Cortex of kidney (tissue), 1 donor: ENCODE measurements at places on chromosomes 16 and 17.

DNA sequence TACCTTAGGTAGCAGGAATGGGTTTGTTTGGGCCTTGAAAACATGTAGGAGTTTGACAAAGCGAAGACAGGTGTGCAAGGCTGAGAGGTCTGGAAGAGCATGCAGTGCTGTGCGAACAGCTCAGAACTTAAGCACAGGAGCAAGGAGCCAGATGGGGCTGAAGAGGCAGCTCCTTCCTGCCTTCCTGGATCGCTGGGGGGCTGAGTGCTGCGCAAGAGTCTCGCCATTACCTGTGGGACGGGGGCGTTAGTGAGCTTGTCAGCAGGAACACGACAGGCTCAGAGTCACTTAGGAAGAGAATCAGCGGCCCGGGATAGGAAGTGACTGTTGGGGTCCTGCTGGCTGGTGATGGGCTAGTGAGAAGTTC, 464 bp upstream of the MRM1 start:
- no peak for DNase-seq

- no peak for DNase-seq
These were observed 120.1 kb downstream of the ABCA8 start for GRCh38 chr17:68835071-68835470.

DNA sequence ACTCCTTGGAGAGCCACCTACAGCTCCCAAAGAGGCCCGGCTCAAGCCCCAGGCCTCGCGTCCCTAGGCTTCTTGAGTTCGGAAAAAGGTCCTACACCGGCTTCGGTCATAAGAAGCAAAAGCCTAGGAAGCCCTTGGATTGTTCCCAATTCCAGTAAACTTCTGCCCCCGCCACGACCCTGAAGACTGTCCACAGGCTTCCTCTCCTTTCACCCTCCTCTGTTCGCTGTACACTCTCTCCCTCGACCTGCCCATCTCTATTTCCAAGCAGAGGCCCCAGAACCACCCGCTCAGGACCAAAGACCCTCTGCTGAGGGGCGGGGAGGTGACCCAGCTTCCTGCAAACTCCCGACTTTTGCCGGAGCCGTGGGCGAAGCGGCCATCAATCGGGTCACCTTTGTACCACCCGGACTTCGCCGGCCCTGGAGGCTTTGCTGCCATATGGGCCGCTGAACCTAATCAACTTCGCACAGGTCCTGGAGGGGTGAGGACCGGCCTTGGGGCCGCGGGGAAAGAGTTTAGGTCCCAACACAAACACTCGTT, 2.7 kb downstream of the HOXB2 start:
- no peak for DNase-seq

GRCh38 chr16:57889960-57890751, 80.8 kb downstream of the CNGB1 start:
- no peak for DNase-seq

GRCh38 chr16:89920723-89921122, 2.1 kb downstream of the MC1R start:
- no peak for DNase-seq

- DNase-seq: no peak
These were observed 6.0 kb upstream of the GLIS2 start for GRCh38 chr16:4309833-4310266.

GRCh38 chr16:6335072-6335471, 997.6 kb upstream of the RBFOX1 start:
- no peak for DNase-seq

GRCh38 chr17:69760562-69760961, 314.5 kb upstream of the KCNJ16 start:
- DNase-seq: no peak

DNA sequence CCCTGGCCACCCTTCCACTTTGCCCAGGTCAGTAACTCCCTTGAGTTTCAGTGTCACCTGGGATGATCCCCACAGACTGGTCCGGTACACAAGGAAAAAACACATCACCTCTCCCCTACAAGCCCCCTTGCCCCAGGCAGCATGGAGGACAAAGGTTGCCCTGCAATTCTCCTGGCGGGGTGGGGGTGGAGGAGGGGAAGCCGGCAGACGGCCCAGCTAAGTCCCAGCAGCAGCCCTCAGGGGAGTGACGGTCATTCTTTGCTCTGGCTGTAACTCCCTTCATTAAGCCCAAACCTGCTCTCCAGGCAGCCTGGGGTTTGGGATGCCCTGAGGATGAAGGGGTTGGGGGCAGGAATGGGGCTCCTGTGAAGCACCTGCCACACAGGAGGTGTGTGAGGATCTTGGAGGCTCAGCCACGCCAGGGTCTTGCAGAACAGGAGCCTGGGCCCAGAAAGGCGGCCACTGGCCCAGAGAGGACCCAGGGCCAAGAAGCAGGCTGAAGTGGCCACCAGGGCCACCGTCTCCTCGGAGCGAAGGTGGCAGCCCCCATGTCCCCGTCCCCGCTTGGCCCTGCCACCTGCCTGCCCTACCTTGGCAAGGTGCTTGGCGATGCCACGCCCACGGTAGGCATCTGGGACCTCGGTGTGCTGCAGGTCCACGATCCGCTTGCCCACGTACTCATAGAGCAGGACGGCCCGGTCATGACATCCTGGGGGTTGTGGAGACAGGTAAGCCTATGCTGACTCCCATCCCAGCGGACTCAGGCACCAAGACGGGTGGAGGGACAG, 9.5 kb downstream of the NATD1 start:
- DNase-seq: no peak

DNA sequence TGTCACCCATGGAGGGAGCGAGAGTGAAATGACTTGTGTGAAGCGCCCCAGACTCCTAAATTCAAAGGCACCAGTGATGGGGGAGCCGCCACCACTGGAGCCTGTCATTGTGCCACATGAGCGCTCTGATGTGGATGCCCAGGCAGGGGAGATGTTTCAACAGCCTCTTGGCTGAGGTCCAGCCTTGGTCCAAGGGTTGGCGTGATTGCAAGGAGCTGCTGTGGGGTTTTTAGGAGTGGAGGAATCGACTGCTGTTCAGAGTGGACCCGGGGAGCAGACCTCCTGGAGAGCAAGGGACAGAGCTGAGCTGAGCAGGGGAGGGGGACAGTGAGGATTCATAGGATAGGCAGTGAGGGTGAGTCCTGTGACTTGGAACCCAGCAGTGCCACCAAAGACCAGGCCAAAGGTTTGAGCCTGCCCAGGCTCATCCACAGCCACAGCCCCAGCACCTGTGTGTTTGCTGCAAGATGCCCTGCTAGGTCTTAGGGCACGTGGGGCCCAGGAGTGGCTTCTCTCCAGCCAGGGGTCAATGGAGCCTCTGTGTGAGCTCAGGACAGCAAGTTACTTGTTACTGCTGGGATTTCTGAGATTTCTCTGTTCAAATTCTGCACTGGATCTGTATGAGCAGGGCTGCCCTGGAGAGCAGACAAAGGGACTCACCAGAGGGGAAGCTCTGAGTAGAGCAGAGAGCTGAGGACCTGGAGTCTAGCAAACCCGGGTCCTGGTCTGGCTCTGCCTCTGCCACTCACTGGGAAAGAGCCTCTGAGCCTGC, 20.3 kb downstream of the RHBDL3 start:
- DNase-seq: no peak

- DNase-seq: no peak
These were observed 63.6 kb upstream of the KIFC3 start for GRCh38 chr16:57865746-57866528.
